Sciatic nerve (tissue), 2 donors: ENCODE measurements at places on chromosomes 11 and 22.

GRCh38 chr11:118882491-118882890, 1.2 kb upstream of the CXCR5 start:
- no peak for DNase-seq

DNA sequence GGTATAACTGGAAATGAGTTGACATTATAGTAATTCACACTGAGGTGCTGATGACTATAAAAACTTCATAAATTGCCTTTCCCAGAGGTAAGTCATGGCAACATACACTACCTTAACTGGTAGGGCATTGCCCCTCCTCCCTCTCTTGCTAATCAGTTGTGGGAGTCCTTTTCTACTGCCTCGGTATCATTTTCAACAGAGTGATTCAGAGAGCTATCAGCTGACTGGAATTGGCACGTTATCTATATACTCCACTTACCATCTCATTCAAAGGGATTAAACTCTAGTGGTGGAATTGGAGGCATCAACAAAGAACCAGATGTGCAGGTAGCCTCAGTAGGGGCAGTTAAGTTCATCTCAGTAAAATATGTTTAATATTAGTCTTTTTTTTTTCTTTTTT, 8.0 kb upstream of the NUP160 start:
- DNase-seq = no peak

- no peak for DNase-seq
Observed at GRCh38 chr11:130932086-130932712, 15.9 kb upstream of the SNX19 start.

DNA sequence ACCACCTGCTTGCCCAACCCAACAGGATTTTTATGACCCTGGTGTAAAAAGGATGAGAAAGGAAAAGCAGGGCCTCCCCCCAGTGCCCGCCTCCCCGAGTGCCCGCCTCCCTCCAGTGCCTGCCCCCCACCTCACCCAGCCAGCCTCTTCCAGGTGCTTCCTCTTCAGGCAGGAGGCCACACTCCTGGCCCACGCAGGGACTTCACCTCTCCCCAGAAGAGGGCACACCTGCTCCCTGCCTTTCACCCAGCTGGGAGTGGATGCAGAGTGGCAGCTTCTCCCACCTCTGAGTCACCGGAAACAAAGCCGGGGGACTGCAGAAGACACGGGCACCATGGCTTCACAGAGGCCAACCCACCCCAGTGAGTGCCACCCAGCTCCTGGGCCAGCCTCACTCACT, 16.1 kb downstream of the CPT1A start:
- DNase-seq = no peak

DNA sequence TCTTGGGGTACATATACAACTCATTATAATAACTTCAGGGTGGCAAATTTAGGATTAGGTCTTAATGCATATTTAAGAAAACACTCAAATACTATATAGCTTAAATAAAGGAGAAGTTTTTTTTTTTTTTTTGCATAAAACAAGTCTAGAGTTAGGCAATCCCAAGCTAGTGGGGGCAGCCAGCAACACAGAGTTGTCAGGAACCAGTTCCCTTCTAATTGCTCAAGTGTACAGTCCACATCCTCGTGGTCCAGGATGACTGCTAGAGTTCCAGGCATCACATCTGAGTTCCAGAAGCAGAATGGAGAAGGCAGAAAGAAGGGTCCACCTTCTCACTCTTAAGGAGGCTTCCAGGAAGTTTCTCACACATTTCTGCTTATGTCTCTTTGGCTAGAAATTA, 261.9 kb upstream of the PLET1 start:
- DNase-seq = no peak

DNA sequence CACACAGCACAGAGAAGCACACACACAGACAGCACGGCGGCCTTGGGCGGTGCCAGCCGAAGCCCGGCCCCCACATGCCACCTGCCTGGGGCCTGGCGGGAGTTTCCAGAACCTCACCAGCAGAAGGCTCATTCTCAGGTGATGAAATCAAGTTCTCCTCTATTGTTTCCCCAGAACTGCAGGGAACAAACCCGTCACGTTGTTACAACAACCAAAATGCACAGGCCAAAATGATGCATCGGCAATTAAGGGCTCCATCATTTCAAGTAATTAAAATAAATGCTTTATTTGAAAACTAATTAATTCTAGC, 30.8 kb downstream of the GNB1L start:
- DNase-seq = no peak

- DNase-seq = peak; percentile 78
Observed at GRCh38 chr22:38881464-38881871, 9.5 kb upstream of the CBX6 start.

- no peak for DNase-seq
Observed at GRCh38 chr11:106091480-106092123, 14.1 kb downstream of the AASDHPPT start.

GRCh38 chr22:22458387-22458786, 50.2 kb downstream of the ZNF280B start:
- no peak for DNase-seq

DNA sequence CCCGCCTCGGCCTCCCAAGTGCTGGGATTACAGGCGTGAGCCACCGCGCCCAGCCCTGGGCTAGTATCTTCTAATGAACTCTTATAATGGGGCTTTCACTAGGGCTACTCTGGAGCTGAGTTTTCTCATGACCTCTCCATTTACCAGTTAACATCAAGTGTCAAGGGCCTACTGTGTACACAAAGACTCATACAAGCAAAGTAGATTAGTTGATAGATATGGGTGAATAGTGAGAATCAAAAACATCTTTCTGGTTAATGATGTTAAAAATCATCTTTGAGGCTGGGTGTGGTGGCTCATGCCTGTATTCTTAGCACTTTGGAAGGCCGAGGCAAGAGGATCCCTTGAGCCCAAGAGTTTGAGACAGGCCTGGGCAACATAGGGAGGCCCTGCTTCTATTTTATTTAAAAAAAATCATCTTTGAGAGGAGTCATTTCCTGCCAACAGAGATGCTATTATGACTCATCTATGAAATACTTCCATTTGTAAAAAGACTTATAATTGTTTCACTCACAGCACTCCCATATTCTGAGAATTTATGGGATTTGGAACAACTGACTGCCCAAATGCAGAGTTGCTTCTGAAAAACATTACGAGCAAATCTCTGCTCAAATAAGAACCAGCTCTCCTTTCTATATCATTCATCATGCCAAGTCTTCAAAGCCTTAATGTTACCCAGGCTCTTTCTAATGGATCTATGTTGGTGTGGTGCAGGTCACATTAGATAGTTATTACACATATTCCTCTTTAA, 57.0 kb downstream of the GDPD4 start:
- DNase-seq = no peak
